ENCODE measurements at places on chromosomes 1 and 21.

GRCh38 chr21:39220150-39220549 lies 36.9 kb upstream of the PSMG1 start:
- peak; percentile 18 for DNase-seq

GRCh38 chr1:58996341-58997059 lies 212.7 kb upstream of the JUN start:
- no peak for DNase-seq

DNA sequence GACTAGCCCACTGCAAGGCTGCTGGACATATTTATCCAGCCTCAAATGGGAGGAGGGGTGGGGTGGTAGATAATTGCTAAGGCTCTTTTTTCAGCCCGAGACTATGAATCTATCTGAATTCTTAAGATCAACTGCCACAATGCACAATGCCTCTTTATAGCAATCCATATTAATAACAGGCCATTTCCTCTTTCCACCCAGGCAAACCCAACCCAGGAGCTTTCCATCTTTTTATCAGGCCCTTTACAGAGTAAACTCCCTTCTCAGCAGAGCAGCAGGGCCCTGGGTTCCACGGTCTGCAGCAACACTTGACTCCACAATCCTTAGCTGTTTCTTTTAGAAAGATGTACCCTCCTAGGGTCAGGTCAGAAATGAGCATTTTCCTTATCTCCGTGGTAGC lies 806 bp downstream of the DDOST start:
- DNase-seq, result no peak

DNA sequence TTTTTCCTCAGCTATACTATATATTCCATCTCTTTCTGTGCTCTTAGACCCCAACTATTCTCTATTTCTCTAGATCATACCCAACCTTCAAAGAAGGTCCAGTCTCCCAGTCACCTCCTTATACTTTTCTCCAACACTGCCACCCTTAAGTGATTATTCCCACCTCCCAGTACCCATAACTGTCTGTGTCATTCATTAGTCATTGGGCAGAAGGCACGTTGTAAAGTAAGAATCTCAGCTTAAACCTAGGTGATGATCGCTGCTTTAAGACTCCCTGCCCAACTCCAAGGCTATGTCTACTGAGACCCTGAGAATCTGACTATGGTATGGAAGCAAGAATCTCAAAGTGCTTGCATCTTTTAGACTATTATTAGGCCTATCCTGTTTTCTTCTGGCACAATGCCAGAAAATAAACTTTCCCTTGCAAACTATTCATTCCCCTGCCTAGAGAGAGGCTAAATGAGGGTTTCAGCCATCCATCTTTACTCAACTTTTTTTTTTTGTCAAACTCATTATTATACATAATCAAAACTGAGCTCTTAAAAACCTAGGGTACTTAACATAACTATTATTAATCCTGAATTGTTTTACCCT lies 174.3 kb upstream of the DPT start:
- no peak for DNase-seq

- DNase-seq, result no peak
These were observed 113.2 kb downstream of the TOMM20 start for GRCh38 chr1:235015291-235015985.

GRCh38 chr1:180550241-180550640 lies 8.5 kb upstream of the OVAAL start:
- DNase-seq, result no peak

DNA sequence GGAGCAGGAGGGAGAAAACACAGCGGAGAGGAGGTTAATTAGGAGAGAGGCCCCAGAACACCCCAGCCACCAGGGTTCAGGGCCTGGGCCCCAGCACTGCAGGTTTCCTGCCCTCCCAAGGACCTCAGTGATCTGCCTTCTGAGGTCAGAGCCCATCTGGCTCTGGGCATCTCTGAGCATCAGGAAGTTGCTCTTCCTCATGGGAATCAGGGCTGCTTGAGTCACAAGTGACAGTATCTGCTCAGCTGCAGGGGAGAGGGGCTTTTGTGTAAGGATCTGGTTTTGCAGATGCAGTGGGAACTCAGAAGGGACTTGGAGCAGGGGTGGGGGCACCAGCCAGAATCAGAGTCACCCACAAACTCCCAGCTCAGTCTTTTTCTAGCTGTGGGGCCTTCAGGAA lies 472.1 kb downstream of the PTPRU start:
- no peak for DNase-seq

- no peak for DNase-seq
These were observed 9.6 kb downstream of the ZNF644 start for GRCh38 chr1:91012196-91012595.

- DNase-seq, result no peak
These were observed 2.8 kb upstream of the SPSB1 start for GRCh38 chr1:9289711-9290485.

DNA sequence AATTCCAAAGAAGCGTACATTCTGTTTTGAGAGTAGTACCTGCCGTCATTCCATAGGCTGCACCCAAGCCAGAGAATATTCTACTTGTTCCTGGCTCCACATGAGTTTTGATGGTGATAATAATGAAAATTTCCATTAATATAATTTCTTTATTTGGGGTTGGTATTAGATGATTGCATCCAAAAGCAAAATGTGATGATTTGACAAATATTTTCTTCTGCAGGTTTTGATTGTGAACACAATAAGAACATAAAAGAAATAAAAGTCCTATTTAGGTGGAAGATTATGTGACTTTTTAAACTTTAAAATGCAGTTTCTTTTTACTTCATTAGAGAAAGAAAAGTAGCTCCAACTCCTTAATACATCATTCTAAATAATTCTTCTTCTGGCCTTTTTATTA lies 284.8 kb upstream of the FMN2 start:
- DNase-seq, result no peak

DNA sequence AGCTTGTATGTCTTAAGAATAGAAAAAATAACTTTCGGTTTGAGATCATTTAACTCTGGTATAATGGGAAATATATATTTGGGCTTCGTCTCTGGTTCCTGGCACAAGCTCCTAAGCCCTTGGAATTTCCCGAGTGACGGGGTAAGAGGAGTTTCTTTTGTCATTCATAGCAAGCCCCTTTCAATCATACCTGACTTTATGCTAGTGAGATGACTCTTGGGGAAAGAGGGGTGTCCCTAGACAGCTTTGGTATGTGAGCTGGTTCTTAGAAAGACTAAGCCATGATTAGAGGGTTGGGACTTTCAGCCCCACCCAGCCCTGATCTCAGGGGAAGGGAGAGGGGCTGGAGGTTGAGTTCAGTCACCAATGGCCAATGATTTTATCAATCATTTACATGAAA lies 13.9 kb upstream of the MTARC1 start:
- no peak for DNase-seq

- DNase-seq, result peak; percentile 36
These were observed 166.4 kb downstream of the RUNX1 start for GRCh38 chr21:34882719-34883131.

DNA sequence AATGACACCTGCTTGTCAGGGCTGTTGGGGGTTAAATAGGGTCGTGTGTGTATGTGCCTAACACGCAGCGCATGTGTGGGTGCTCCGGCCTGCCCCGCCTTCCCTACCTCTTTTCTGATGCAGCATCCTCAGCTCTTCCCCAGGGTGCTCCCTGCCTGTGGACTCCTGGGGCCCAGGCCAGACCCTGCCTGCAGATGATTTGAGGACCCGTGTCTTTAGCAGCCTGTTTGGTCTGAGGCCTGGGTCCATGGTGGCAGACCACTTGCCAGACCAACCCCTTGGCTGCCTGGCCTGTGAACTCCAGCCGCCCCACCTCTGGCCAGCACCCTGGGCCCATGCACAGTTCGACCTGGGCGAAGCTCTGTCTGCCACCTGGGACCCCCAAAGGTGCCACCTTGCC lies 57.0 kb upstream of the SIM2 start:
- DNase-seq, result no peak

DNA sequence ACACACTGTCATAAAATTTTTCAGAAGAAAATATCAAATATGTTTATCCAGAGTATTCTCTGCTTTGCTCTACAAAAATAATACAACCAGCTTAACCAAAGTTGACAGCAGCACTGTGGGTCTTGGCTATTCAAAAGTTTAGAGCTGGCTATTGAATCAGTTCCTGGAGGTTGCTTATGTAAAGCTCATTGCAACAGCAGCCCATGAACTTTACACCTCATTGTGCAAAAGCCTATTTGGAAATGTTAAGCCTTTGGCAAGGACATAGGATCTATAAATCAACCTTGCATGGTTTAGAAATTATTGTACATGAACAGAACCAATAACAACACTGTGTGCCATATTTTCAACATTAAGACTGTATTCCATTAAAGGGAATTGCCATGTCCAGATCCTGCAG lies 714.9 kb downstream of the ADGRL2 start:
- DNase-seq, result no peak

GRCh38 chr1:184262109-184262508 lies 124.7 kb upstream of the C1orf21 start:
- no peak for DNase-seq

DNA sequence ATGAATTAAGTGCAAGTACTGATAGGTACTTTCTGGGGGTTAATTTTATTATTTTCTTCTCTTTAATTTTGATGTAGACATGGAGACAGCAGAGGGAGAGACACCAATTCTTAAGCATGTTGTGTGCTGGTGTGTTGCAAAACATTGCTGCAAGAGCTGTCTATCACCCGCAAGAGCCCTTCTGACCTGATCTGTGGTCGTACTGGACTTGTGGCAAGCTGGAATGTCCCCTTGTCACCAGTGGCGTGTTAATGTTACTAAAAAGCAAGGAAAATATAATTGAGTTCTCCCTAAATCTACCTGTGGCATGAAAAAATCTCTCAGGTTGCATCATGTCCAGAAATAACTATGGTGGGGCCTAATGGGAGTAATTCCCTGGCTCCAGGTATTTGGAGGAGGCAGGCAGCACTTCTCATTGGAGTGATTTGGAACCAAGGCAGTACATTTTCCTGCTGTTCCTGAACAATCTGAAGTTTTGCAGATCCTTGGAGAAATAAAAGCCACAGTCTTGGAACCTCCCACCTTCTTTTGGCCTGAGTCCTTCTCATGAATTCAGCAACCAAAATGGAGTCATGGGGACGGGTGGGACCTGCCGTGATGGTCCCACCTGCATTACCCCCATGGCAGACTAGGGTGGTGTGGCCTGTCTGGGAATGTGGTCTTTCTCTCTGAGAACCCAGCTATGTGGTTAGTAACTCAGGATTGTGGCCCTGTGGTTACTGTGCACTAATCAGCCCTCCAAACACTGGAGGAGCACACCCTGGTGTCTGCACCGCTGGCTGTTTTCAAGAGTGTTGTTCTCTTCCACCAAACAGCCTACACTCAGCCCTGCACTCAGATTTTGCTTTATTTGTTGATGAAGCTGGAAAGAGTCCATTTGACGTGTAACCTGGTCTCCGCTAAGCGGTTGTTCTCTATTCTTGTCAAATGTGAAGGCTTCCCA lies 57.4 kb downstream of the GALNT2 start:
- DNase-seq, result no peak

- no peak for DNase-seq
These were observed 8.0 kb upstream of the RNPC3 start for GRCh38 chr1:103517380-103518047.

GRCh38 chr21:40489001-40489400 lies 358.0 kb downstream of the DSCAM start:
- DNase-seq, result no peak

DNA sequence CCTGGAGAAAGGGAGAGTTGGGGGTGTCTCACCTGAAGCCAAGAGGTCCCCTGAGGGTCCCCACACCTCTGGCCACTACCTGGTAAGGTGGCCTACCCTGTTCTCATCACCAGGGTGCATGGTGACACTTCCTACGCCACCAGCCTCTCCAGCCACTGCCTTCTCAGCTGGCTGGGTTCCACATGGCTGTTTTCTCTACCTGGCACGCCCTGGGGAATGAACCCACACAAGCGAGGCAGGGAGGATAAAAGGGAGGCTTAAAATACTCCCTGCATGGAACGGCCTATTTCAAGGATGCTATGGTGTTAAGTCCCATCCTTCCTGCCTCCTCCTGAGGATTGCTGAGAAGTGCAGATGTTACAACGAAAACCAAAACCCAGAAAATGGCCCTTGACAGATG lies 84.7 kb downstream of the PIK3CD start:
- DNase-seq, result no peak

GRCh38 chr1:216785737-216786136 lies 62.5 kb upstream of the ESRRG start:
- DNase-seq, result no peak

GRCh38 chr21:44891631-44892031 lies 18.1 kb upstream of the PTTG1IP start:
- no peak for DNase-seq

DNA sequence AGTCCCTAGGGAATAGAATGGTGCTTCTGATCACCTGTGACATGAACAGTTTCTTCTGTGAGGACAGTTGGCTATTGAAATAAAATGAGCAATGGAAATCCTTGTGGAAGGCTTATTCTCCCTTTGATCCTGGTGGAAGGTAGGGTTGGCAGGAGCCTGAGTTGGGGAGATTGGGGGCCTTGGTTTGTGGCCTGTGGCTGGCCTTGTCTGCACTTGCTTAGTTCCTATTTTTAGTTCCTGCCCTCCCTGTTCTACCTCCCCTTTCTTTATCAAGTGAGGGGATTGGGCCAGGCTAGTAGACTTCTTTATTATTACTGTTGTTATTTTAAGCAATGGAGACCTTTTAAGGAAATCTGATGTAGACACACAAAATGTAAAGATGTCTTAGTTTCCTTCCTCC lies 8.2 kb downstream of the DMRTB1 start:
- DNase-seq, result no peak

- DNase-seq, result no peak
These were observed 25.1 kb downstream of the WARS2 start for GRCh38 chr1:119115311-119115710.

- DNase-seq, result no peak
These were observed 11.6 kb downstream of the PEF1 start for GRCh38 chr1:31633117-31633516.

DNA sequence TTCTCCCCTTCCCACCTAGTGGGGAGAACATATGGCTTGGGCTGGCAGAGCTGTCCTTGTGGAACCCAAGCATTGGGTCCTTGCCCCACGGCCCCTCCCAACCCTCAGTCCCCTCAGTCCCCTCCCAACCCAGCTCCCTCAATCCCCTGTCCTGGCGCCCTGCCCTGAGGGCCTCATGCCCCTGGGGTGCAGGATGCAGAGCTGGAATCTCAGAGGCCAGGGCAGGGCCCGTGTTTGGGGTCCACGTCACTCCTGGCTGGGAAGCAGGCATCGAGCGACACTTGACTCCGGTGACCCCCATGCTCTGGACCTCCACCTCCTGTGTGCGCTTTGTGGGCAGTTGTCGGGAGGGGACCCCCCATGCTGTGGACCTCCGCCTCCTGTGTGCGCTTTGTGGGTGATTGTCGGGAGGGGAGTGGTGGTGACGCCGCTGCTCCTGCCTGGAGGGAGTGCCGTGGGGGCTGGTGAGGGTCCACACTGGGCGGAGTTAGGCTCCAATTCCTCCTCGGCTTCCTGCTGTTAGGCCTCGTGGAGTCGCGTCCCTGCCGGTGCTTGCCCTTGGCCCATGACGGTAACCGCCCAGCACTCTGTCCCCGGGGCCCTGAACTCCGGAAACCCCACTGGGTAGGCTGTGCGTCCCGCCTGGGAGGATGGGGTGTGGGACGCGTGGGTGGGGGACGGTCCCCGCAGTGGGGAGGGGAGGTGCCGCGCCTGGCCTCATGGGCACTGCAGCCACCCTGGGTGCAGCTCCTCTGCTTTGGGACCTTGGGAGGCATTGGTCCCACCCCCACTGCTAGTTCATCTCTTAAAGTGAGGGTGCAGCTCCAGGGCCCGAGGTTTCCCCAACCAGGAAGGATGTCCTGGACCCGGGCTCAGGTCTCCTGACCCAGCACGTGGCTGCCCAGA lies 31.2 kb downstream of the SLX9 start:
- DNase-seq, result no peak

Data from Ammon's horn (tissue), 1 donor.